ENCODE measurements at places on chromosomes 16 and 17. TPM values are rescaled to one million over a fixed set of nuclear protein-coding genes. Genes with fewer than 3 reads are reported as not detected.

Gene NEK8
- total RNA-seq, result 3.8 TPM

Gene PMP22
- 78.1 TPM for total RNA-seq

Gene CPHXL2
- total RNA-seq, result not detected

Gene FOXL1
- 17.4 TPM for total RNA-seq

Gene TBC1D28
- not detected for total RNA-seq

Gene C17orf78
- not detected for total RNA-seq

Gene ASB16
- 0.33 TPM for total RNA-seq

Data from smooth muscle cell of the pulmonary artery (primary cell).